ENCODE measurements at places on chromosomes 16 and 17. TPM values are rescaled to one million over a fixed set of nuclear protein-coding genes. Genes with fewer than 3 reads are reported as not detected.

GRCh38 chr16:79767421-79768275 lies 167.1 kb upstream of the MAF start:
- no peak overlapping the region for H3K27ac ChIP-seq
- peaks cover 4% of the 10 kb centered on the region for H3K4me1 ChIP-seq
- no peaks in the 10 kb centered on the region for H3K36me3 ChIP-seq
- peak; percentile 60 for DNase-seq
- peaks cover 14% of the 10 kb centered on the region for H3K27me3 ChIP-seq
- H3K4me3 ChIP-seq: no peak overlapping the region

DNA sequence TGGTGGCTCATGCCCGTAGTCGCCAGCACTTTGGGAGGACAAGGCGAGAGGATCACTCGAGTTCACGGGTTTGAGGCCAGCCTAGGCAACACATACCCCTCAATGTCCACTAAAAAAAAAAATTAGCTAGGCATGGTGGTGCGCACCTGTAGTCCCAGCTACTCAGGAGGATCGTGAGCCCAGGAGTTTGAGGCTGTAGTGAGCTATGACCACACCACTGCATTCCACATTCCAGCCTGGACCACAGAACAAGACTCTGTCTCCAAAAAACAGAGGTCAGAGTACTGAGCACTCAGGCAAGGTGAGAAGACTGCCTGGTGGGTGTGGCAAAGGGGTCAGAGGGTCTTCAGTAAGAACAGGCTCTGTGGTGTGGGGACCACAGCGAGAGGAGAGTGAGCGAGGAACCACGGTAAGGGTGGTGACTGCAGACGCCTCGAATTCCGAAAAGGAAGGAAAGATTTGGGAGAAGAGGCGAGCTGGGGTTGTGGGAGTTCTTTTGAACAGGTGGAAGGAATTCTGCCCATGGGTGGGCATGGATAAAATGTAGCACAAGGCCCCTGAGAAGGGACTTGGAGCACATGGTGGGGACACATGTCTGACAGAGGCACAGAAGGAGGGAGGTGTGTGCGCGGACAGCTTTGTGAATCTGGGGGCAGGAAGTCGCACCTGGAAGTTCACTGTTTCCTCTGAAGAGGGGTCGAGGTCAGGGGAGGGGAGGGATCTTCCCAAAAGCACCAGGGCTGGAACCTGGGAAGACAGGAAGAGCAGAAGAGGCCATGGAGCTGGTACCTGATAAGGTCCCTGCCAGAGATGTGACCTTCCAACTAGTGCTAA lies 134.6 kb downstream of the PARN start:
- H3K4me1 ChIP-seq: peaks cover 11% of the 10 kb centered on the region
- H3K4me3 ChIP-seq: no peak overlapping the region
- DNase-seq: no peak
- no peaks in the 10 kb centered on the region for H3K27me3 ChIP-seq
- H3K27ac ChIP-seq: no peak overlapping the region

GRCh38 chr16:8831871-8832716 lies 34.5 kb downstream of the PMM2 start:
- H3K4me3 ChIP-seq: no peak overlapping the region
- H3K27ac ChIP-seq: peak overlapping the region; percentile 88
- H3K36me3 ChIP-seq: peaks cover 33% of the 10 kb centered on the region
- peak; percentile 87 for DNase-seq

DNA sequence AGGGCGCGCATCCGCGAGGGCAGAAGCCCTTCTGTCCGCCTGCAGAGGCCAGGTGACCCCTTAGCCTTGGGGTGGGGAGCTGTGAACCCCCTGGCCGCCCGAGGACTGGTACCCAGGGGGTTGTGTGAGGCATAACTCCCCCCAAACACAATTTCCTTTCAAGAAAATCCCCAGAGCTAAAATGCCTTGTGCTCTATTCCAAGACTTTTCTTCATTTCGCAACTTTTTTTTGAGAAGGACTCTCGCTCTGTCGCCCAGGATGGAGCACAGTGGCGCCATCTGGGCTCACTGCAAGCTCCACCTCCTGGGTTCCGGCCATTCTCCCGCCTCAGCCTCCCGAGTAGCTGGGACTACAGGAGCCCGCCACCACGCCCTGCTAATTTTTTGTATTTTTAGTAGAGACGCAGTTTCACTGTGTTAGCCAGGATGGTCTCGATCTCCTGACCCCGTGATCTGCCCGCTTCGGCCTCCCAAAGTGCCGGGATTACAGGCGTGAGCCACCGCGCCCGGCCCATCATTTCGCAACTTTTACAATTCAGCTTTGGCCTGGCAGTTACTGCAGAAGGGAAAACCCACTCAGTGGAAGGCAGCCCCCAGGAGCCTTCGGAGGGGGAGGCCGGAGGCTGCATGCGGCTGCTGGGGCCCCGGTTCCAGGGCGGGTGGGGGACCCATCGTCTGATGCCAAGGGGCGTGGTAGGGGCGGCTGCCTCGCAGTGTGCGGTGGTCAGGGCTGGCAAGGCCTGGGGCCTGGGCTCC lies 963 bp upstream of the APRT start:
- DNase-seq: peak; percentile 78
- H3K4me3 ChIP-seq: peak overlapping the region; percentile 86
- H3K36me3 ChIP-seq: peaks cover 20% of the 10 kb centered on the region
- peak overlapping the region; percentile 91 for H3K27ac ChIP-seq

- no peaks in the 10 kb centered on the region for H3K27me3 ChIP-seq
- no peaks in the 10 kb centered on the region for H3K36me3 ChIP-seq
- H3K4me3 ChIP-seq: peak within 1 kb of the TSS; percentile 84
- H3K27ac ChIP-seq: peak within 1 kb of the TSS; percentile 27
- H3K4me1 ChIP-seq: no peaks in the 10 kb centered on the region
- DNase-seq: peak; percentile 98
Measured at GRCh38 chr16:636206-637080, at the start of gene METTL26. Gene METTL26 (minus strand): TSS chr16:636305. CDS start chr16:636290, 15 bp downstream.

- no peak overlapping the region for H3K27ac ChIP-seq
- H3K4me1 ChIP-seq: no peaks in the 10 kb centered on the region
- H3K27me3 ChIP-seq: peaks cover 92% of the 10 kb centered on the region
- H3K36me3 ChIP-seq: no peaks in the 10 kb centered on the region
- H3K4me3 ChIP-seq: no peak overlapping the region
Measured at GRCh38 chr16:706189-707061, 824 bp upstream of the FBXL16 start.

DNA sequence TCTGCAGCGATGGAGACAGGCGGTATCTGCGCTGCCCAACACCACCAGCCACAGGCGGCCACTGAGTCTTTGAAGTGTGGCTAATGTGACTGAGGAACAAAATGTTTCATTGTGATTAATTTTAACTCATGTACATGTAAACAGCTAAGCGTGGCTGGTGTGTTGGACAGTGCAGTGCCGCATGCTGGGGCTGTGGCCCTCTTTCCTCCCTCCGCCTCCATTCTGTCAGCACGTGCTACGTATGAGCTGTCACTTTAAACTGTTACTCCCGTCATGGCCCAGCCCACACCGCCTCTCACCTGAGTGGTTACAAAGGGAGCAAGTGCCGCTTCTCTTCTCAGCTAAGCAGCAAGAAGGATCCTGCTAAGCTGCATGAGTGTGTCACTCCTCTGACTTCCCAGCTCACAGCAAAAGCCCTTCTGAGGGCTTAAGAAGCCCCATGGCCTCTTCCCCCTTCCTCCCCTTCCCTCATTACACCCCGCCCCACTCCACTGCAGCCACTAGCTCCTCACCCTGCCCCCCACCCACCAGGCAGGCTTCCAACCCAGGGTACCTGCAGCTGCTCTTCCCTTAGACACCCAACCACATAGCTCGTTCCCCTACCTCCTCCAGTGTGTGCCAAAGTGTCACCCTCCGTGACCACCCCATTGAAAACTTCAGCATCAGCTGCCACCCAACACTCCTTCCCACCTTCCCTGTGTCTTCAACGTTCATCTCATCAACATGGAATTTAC lies 15.0 kb downstream of the HASPIN start:
- DNase-seq: peak; percentile 85
- H3K36me3 ChIP-seq: no peaks in the 10 kb centered on the region
- no peaks in the 10 kb centered on the region for H3K4me1 ChIP-seq
- no peak overlapping the region for H3K27ac ChIP-seq

DNA sequence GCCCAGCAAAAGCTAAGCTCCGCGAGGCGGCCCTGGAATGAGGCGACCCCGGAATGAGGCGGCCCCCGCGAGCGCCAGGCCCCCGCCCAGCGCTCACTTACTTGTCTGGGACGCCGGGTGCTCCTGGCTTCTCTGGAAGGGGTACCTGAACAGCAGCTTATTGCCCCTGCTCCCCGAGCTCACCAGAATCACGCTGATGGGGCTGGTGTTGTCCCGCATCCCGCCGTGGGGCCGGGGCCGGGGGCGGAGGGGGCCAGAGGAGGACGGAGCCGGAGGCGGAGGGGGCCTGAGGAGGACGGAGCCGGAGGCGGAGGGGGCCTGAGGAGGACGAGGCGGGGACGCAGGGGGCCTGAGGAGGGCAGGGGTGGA lies 440 bp downstream of the NPRL3 start:
- H3K27me3 ChIP-seq: no peaks in the 10 kb centered on the region
- H3K4me1 ChIP-seq: no peaks in the 10 kb centered on the region
- peak overlapping the region; percentile 84 for H3K27ac ChIP-seq
- peak overlapping the region; percentile 78 for H3K4me3 ChIP-seq
- peak; percentile 72 for DNase-seq

DNA sequence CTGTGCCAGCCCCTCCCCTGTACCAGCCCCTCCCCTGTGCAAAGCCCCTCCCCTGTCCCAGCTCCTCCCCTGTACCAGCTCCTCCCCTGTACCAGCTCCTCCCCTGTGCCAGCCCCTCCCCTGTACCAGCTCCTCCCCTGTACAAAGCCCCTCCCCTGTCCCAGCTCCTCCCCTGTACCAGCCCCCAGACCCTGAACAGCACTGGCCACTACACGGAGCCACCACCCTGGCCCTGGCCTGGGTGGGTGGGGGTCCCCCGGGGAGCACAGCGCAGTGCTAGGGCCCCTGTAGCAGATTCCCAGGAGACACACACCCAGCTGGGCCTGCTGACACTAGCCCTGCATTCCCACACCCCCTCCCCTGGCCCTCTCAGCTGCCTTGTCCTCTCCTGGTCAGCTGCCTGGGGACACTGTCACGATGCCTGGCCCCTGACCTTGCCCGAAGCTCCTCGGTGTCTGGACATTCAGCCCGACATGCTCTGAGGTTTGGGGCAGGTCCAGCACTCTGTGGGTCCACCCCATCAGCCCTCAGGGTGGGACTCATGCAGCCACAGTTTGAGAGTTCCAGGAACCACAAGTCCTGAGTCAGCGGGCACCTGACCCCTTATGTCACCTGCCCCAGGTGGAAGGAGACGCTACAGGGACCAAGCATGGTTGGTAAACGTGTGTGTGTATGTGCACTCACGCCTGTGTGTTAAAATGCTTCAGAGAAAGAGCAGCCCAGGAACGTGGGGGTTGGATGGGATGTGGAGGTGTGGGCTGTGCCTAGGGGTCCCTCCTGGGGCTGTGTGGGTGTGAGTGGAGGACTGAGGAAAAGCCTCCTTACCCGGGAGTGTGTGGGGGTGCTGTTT lies 114.2 kb downstream of the METRNL start:
- no peak for DNase-seq
- H3K27me3 ChIP-seq: no peaks in the 10 kb centered on the region
- H3K4me3 ChIP-seq: no peak overlapping the region
- no peaks in the 10 kb centered on the region for H3K36me3 ChIP-seq
- H3K27ac ChIP-seq: no peak overlapping the region

DNA sequence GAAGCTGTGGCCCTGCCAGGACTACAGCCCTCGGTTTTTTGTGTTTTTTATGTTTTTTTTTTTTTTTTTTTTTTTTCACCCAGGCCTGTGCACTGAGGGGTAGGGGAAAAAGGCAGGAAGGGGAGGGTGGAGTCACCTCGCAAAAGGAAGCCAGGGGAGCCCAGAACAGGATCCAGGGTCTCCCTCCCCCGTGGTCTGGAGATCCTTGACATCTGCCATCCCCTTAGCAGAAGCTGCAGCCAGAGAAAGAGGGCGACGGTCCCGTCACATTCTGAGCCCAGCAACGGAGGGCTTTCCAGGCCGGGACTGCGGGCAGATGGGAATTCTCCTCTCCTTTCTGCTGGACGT lies 29.1 kb upstream of the PHOSPHO1 start:
- H3K4me1 ChIP-seq: no peaks in the 10 kb centered on the region
- H3K27me3 ChIP-seq: peaks cover 18% of the 10 kb centered on the region
- no peak for DNase-seq
- H3K27ac ChIP-seq: peak overlapping the region; percentile 64
- H3K36me3 ChIP-seq: no peaks in the 10 kb centered on the region

The KRT28 gene
- not detected for total RNA-seq

The FGF11 gene
- total RNA-seq: 4.1 TPM

The C1QTNF1 gene
- 17.3 TPM for total RNA-seq

The SETD1A gene
- total RNA-seq: 11.3 TPM

The ABCC3 gene
- total RNA-seq: not detected

The TERB1 gene
- not detected for total RNA-seq

The NTN1 gene
- 40.0 TPM for total RNA-seq

The RNF166 gene
- total RNA-seq: 27.2 TPM
